ENCODE measurements at places on chromosomes 7 and 10.

DNA sequence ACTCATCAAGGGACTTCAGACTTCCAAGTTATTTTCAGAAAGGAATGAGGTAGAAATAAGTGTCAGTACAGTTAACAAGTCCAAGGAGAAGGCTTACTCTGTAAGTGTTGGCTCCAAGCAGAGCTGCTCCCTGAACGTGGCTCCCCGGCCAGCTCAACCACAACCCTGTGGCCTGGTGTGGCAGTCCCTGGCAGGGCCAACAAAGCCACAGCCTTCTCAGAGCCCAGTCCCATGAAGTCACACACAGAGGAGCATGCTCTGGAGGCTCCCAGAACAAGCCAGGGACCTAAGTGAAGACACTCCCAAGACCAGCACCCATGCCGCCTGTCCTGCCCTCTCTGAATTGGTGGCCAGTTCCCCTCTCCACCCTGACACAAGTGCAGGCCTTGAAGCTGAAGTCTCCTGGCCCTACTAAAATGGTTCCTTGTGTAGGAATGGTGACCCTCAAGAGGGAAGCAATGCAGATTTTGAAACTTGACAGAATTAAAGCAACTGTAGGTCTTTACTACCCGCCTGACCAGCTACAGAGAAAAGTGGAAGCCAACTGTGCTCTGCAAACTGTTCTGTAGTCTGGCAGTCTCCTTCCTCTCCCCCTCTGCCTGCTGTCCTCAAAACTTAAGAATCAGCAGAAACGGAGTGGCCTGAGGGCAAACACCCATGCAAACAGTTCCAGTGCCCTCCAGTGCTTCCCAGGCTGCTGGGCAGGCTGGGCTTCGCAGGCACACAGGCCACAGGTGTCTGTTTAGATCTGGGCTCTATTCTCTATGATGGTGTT, 51.1 kb downstream of the NOD1 start:
- no peak for DNase-seq

DNA sequence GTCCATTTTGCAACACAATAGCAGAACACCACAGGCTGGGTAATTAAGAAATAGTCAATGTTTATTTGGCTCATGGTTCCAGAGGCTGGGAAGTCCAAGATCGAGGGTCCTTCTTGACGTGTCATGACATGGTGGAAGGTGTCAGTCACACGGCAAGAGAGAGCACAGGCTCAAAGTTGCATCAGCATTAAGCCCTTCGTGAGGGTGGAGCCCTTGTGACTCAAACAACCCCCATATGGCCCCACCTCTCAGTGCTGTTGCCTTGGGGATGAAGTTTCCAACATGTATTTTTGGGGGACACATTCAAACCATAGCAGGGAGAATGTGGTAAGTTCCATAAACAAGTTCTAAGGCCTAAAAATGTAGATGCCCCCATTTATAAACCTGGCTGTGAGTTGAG, 24.6 kb upstream of the GTPBP4 start:
- DNase-seq = no peak

DNA sequence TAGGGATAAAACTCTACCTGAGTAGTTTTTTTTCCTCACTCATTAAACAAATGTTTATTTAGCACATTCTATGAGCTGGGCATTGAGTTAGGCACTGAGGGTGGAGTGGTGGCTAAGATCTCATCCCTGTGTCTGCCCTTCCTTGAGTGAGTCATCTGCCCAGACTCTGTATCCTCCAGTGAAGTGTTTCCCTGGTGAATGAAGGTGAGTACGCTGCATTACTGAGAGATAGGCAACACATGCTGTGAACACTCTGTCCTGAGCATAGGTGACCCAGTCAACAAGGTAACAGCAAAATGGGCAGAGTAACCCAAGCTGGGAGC, 5.8 kb downstream of the PITX3 start:
- no peak for DNase-seq

GRCh38 chr10:18144928-18145327, 4.7 kb downstream of the CACNB2 start:
- DNase-seq = no peak

DNA sequence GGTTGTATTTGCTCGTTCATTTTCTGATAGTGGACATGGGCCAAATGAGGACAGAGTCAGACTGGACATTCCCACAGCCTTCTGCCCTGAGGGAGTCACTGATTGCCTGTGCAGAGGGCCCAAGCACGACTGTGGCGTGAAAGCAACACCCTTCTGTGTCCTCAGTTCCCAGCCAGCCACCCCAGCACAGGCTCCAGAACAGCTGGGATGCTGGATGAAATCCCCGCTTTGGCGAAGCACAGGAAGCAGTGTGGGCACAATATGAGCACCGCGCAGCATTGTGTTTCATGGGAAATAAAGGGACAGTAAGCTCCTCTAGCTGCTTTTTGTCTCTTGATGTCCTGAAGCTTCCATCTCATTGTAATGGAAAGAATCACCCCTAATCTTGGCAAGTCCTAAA, 20.5 kb downstream of the TRIL start:
- no peak for DNase-seq

DNA sequence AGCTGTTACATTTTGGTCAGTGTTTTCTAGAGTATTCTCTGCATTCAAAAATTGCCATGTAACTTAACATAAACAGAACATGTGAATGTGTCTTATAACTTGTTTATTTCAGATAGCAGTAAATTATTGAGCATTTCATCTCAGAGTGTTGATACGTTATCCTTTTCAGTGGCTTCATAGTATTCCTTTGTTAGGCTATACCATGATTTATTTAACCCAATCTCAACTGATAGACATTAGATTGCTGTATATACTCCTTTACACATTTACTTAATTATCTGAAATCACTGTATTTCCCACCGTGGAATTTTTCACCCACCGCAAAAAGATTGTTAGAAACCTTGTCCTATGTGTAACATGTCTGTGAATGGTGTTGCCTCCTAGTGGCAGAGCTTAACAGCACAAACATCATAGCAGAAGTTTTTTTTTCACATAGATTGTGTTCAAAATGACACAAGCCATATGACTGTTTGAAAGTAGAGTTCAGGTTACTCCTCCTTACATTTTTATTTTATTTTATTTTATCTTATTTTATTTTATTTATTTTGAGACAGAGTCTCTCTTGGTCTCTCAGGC, 21.4 kb downstream of the SLF2 start:
- DNase-seq = no peak

DNA sequence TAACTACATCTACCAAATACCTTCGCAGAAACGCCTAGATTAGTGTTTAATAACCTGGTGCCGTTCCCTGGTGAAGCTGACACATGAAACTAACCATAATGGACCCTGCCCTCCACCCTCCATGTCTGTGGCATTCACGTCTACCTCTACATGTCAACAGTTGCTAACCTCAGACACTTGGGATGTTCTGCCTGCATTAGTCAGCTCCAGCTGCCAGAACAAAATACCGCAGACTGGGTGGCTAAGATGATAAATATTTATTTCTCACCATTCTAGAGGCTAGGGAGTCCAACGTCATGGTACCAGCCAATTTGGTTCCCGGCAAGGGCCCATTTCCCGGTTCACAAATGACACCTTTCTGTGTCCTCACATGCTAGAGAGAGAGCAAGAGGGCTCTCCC, 118.5 kb upstream of the CHST15 start:
- DNase-seq = no peak

DNA sequence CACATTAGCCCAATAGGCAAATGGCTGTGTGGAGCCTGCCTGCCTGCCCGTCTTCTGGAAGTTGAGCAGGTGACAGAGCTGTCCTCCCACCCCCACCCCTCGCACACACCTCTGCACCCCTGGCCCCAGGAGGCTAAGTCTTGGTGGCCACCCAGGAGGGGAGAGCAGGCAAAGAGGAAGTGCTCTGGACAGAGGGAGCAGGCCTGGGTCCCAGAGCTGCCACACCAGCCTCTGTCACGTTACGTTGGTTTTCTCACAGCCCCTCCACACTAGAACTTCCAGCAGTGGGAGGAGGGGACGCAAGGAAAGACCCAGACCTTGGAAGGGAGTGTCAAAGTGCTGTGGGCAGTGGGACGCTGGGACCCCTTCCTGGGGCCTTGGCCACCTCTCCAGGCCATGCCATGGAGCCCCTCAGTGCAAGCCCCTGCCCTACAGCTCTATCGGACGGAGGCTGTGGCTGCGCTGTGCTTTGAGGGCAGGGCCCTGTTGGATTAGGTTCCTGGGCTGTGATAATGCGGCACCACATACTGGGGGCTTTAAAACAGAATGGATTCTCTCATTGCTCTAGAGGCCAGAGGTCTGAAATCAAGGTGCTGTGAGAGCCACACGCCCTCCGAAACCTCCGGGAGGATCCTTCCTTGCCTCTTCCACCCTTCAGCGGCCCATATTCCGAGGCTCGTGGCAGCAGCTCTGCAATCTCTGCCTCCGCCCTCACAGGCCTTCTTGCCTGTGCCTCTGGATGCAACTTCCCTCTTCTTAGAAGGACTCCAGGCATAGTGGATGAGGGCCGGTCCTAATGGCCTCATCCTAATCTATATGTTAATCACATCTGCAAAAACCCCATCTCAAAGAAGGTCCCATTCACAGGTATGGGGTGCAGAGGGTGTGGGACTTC, 9.9 kb downstream of the PRKAG2 start:
- no peak for DNase-seq

- no peak for DNase-seq
Measured at GRCh38 chr10:129659508-129660268, 192.6 kb downstream of the MGMT start.

GRCh38 chr7:8365499-8366110, 67.8 kb upstream of the NXPH1 start:
- no peak for DNase-seq

GRCh38 chr10:11975795-11976194, 66.8 kb downstream of the UPF2 start:
- no peak for DNase-seq

Measured in activated gamma-delta T cell treated with Interleukin-2 at 50 U/mL for 16 hours (primary cell).